Neural progenitor cell (in vitro differentiated cells): ENCODE measurements at places on chromosomes 11 and 22. TPM values are rescaled to one million over a fixed set of nuclear protein-coding genes. Genes with fewer than 3 reads are reported as not detected.

Gene C1QTNF5
- total RNA-seq, result 0.90 and 3.4 TPM in 2 replicates

Gene YPEL1
- total RNA-seq, result 32.2 and 39.1 TPM in 2 replicates

- no peak for DNase-seq
- no peaks in the 10 kb centered on the region for H3K27me3 ChIP-seq
- H3K27ac ChIP-seq, result no peak overlapping the region
Observed at GRCh38 chr22:29339381-29340235, 24.1 kb upstream of the RASL10A start.

DNA sequence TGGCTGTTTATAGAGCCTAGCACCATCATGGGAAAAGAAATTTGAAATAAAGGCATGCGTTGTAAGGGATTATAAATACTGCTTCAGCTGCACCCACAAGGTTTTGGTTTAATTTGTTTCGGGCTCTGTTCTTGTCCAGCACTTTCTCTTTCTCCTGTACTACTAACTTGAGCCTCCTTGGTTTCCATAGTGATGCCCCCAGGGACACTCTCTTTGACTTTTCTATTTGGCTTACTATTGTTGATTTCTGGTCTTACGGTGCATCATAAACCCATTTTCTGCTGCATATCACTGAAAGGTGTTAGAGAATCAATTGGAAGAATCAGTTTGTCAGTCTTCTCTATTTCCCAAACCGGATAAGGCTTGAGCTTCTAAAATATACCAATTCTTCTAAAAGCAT, 1674.3 kb upstream of the RAG2 start:
- H3K27ac ChIP-seq, result no peak overlapping the region
- H3K36me3 ChIP-seq, result no peaks in the 10 kb centered on the region
- H3K4me1 ChIP-seq, result no peaks in the 10 kb centered on the region
- no peak for DNase-seq
- H3K27me3 ChIP-seq, result no peaks in the 10 kb centered on the region
- no peak overlapping the region for H3K4me3 ChIP-seq

DNA sequence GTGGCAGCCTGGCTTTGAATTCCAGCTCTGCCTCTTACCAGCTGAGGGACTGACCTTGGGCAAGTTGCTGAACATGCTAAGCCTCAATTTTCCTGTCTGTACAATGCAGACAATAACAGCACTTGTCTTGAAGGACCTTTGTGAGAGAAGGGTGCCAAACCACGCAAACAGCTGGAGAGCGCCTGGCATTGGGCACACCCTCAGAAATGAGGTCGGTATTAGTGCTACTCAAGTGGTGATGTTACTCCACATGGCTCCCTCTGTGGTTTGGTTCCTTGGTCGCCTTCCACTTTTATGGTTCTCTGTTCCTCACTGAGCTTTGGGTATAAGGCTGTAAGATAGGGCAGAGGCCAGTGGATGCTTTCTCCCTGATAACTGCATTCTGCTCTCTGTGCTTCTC, 8.2 kb downstream of the UBASH3B start:
- no peaks in the 10 kb centered on the region for H3K36me3 ChIP-seq
- DNase-seq, result no peak
- H3K4me3 ChIP-seq, result no peak overlapping the region
- H3K27me3 ChIP-seq, result peaks cover 4% of the 10 kb centered on the region
- peaks cover 10% of the 10 kb centered on the region for H3K4me1 ChIP-seq
- no peak overlapping the region for H3K27ac ChIP-seq

Gene TUBA8
- total RNA-seq, result 0.09 and 0.39 TPM in 2 replicates

DNA sequence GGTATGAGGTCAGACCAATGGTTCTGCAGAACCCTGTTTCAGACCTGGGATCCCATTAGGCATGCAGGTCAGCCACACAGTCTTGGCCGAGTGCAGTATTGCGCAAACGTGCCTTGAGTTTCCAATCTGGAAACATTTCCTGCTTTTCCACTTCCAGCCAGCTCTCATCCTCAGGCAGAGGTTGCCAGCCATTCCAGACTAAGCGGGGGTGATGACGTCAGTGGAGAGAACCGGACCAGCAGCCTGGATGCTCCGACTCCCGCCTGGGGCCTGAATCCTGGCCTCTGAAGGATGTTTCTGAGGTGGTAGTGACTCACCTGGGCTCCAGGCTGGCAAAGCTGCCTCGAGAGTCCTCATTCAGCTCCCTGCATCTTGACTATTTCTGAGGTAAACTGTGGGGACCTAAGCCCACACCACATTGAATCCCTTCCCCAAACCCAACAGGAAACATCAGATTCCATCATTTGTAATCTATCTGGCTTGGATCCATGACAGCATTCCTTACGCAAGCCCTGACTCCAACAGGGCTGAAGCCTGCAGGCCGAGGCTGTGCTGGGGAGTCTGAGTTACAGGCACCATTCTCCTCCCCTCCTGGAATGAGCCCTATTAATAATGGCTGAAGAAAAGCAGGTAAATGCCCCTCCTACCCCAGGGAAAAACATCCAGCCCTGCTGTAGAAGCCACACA, 83.0 kb downstream of the ABTB2 start:
- no peaks in the 10 kb centered on the region for H3K27me3 ChIP-seq
- no peak overlapping the region for H3K4me3 ChIP-seq
- no peaks in the 10 kb centered on the region for H3K36me3 ChIP-seq
- no peak overlapping the region for H3K27ac ChIP-seq
- DNase-seq, result no peak
- no peaks in the 10 kb centered on the region for H3K4me1 ChIP-seq

Gene UCP3
- total RNA-seq, result 1.5 TPM in 1 of 2 replicates, not detected in the other

DNA sequence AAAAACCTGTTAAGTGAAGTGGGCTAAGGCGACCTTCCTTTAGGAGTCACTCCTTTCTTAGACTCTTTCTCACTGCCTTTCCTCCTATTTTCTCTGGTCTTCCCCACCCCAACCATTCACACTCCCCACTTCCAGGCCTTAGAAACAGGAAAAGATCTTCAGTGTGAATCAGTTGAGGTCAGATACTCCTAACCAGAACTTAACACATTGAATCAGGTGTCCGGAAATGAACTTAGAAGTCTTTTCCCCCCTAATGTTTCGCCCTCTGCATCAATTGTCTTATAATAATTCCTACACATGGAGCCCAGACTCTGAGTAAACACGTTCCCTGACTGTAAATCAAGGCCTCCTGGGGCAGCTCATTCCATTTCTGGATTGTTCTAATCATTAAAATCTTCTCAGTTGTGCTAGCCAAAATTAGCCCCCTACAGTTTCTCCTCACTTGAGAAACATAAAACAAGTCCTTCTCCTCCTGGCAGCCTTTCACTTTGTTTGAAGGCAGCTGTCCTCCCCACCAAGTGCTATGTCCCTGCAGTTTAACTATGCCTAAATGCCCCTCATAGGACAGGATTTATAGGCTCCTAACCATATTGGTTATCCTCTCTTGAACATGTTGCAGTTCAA, 32.7 kb upstream of the USP47 start:
- no peak overlapping the region for H3K4me3 ChIP-seq
- H3K27me3 ChIP-seq, result no peaks in the 10 kb centered on the region
- DNase-seq, result no peak
- H3K27ac ChIP-seq, result no peak overlapping the region

DNA sequence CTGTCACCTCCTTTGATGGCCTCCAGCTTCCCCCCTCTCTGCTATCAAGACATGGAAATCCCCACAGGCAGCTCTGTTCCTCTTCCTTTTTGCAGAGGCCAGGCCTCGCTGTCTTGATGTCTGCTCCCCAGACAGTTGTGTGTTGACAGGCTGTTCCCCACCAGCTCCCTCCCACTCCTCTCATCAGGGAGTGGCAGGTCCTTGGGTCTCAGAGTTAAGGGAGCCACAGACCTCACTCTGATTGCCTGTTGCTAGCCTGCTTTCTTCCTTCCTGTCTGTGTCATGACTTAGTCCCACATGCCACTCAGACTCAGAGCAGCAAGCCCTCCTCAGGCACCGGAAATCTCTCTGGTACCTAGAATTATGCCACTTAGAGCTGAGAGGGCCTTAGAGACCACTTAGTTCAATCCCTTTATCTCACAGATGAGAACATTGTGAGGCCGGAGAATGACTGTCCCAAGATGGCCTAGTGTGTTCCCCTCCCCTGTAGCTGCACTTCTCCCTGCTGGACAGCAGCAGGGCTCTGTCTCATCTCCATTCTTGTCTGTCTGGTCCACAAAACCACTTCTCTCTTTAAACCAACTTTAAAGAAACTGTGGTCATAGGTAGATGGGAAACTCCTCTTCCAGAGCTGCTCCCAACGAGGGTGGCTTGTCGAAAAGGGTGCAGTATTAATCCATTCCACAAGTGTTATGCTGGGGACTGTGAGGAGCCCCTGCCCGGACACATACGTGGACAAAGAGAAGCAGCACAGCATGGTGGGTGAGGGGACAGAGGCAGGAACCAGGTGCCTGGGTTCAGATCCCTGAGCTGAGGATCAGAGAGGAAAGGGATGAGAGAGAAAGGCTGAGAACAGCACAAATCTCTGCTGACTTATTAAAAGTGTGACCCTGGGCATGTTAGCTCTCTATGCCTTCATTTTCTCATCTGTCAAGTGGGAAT, 4.2 kb downstream of the AMPD3 start:
- no peak overlapping the region for H3K4me3 ChIP-seq
- peaks cover 18% of the 10 kb centered on the region for H3K4me1 ChIP-seq
- no peaks in the 10 kb centered on the region for H3K27me3 ChIP-seq
- H3K27ac ChIP-seq, result no peak overlapping the region
- no peaks in the 10 kb centered on the region for H3K36me3 ChIP-seq
- DNase-seq, result no peak

- H3K27me3 ChIP-seq, result no peaks in the 10 kb centered on the region
- no peak overlapping the region for H3K4me3 ChIP-seq
- H3K36me3 ChIP-seq, result no peaks in the 10 kb centered on the region
- H3K4me1 ChIP-seq, result no peaks in the 10 kb centered on the region
Observed at GRCh38 chr11:132839236-132839945, 692.9 kb downstream of the OPCML start.

GRCh38 chr11:116170526-116171120, 602.2 kb downstream of the BUD13 start:
- H3K36me3 ChIP-seq, result no peaks in the 10 kb centered on the region
- no peak for DNase-seq
- H3K4me1 ChIP-seq, result peaks cover 15% of the 10 kb centered on the region
- no peaks in the 10 kb centered on the region for H3K27me3 ChIP-seq
